ENCODE measurements at places on chromosomes 5 and 9.
A peak's percentile ranks its signal among the peaks of the same experiment; 100 is the strongest.

DNA sequence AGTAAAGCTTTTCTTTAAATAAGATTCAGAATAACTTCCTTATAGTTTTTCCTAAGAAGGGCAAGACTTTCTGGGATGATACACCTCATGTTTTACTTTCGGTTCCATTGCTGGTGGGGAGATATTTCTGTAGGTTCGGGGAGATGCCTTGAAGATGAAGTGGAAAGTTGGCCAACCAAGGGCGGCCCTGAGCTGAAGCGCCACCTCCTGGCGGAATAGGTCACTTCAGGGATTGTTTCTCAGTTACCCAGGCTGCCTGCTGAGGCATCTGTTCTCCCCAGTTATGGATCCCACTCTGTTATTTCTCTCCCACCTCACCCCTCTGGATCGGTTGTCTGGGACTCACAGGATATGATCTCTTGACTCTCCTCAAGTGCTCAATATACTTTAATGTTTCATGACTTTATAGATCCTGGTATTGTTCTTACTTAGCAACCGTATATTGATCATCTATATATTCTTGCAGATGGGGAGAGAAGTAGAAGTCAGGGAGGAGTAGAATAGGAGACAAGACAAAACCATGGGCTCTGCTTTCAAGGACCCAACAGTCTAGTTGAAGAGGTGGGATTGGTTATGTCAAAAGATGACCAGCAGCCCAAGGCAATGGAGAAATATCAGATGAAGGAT, 23.4 kb downstream of the MEGF10 start:
- DNase-seq = peak; percentile 64

- DNase-seq = no peak
Observed at GRCh38 chr5:32916648-32917047, 205.5 kb downstream of the NPR3 start.

DNA sequence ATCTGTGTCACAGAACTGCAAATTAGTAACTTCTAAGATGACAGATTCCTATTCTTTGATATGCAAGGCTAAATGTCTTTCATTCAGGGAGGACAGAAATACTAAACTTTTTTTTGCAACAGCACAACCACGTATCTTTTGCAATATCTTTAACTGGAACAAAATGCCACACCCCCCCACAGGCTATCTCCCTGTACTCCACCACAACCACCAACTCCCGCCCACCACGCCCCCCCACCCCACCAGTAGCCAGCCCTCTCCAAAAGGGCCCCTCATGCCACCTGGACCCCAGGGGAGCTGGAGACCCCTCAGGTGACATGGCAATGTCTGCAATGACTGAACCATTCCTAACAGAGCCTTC, 131.8 kb downstream of the ROR2 start:
- DNase-seq = no peak

DNA sequence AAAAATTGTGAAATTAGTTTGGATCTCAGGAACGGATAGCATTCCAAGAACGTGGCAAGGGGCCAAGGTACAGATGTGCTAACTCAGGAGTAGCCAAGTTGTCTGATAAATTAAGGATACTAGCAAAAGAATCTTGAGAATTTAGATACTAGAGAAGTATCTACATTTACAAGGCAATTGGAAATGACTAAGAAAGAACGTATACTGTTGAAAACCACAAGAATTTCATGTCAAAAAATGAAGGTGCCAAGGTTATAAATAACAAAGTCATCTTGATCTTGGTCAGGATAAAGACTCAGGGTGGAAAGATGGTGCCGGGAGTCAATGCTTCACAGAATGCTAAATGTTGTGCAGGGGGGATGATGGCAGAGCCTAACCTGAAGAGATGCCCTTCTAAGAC, 19.2 kb downstream of the CAPSL start:
- DNase-seq = peak; percentile 81

DNA sequence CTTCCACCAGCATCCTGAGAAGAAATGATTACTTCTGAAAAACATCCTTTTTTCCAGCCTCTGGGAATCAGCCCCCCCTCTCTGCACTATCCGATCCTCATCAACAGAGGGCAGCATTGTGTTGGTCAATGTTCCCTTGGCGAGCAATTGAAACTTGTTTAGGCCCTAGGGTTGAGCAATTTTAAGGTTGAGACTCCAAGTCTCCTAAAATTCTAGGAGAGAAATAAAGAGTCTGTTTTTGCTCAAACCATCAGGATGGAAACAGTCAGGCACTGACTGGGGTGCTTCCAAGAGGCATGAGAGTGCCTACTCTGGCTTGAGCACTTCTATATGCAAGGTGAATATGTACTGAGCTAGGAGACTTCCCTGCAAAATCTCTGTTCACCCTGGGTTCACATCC, 12.4 kb upstream of the CYFIP2 start:
- DNase-seq = no peak

DNA sequence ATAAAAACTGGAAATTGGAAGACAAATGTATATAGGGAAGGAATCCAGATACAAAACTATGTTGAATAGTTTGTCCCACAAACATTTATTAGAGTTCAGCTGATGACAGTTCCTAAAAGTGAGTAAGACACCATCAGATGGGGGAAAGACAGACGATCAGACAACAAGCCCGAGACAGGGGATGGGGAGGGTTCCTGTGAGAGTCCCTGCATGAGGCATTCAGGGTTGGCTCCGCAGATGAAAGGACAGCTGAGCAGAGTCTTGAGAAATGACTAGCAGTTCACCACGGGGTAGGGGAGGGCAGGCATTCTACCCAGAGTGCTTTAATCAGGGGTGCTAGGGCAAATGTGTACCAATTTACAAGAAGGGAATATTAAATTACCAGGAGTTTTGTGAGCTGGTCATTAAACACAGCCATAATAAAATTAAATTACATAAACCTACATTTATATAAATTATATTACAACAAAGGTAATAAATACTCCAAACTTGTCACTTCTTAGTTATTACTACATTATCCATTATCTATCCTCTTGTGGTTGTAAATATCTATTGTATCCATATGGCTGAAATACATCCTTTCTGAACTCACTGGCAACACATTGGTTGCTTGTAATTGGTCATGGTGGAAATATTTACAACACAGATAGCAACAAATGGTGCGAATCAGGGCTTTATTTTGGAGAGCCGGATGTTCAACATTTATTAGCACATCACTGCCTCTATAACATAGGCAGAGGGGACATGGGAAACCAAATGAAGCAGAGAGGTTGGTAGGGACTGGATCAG, 27.8 kb downstream of the TNFSF15 start:
- DNase-seq = peak; percentile 8

GRCh38 chr9:136284311-136284710, 19.6 kb downstream of the CCDC187 start:
- no peak for DNase-seq

GRCh38 chr9:95157481-95158151, 159.9 kb downstream of the FANCC start:
- DNase-seq = no peak

GRCh38 chr9:95783426-95783975, 92.0 kb upstream of the ERCC6L2 start:
- no peak for DNase-seq

DNA sequence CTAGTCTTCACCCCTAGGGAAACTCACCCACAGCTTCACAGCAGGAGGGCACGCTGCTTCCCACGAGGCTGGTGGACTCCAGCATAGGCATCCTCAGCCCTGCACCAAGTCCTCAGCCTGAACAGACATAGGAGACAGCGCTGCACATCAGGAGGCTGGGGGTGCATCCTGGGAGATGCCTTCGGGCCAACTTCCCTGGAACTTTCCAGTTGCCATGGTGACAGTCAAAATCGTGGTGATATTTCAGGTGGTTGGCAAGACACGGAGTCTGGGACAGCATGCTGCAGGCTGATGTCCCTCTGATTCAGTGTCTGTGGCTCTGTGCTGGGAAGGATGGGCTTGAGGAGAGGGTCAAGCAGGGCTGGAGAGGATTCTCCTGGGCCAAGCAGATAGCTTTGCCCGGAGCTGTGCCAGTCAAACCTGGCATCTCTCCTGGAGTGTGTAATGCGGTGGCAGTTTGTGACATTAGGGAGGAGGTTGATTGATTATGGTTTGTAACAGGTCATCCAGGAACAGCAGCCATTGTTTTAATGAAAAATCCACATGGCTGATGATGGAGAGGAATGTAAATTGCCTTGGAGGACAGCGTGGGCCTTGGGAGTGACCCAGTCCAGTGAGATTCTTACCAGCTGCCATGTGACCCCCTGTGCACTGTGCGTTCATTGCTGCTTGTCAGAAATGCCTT, 35.6 kb upstream of the SEMA4D start:
- no peak for DNase-seq

GRCh38 chr5:162068412-162068811, 839 bp downstream of the GABRG2 start:
- DNase-seq = no peak

Measured in activated CD4-positive, alpha-beta T cell treated with anti-CD3 and anti-CD28 coated beads, Interleukin-2, amount 50 U/mL, for 16 hours (primary cell).